Activated CD4-positive, alpha-beta memory T cell treated with anti-CD3 and anti-CD28 coated beads for 36 hours (primary cell): ENCODE measurements at places on chromosomes 16 and 17.

- no peak for DNase-seq
Observed at GRCh38 chr16:62583414-62583813, 547.2 kb upstream of the CDH8 start.

DNA sequence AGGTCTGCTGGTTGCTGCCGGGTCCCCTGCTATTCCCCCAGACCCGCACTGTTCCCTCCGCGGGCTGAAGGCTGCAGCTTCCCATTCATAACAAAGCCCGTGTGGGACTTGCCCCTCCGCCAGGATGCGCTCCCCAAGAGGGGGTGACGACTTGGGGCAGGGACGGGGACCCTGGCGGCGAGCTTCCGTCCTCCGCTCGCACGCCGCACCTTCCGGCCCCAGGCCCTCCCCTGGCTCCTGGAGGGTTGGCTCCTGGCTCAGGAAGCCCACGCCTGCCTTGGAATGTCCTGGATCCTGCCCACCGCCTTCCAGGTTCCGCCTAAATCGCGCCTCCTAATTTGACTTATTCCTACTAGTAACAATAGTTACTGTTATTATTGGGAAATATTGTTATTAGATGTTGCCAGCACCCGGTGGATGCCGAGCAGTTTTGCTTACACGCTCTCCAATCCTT, 1.1 kb upstream of the TFAP4 start:
- peak; percentile 65 for DNase-seq

DNA sequence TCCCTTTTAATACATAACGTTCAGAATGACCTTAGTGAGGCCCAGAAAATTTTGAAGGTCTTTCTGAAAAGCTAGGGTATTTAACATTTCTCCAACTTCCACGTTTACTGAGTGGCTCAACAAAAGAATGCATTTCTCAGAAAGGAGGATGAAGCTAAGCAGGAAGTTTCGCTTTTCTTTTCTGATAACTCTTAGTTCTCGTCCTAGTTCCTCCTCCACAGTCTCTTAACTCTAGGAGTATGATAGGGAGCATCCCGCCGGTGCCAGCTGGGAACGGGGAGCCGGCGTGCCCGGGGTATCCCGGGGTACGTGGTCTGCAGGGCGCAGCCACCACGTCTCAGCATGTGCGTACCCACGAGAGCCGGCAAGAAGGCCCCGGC, 363 bp downstream of the KARS1 start:
- DNase-seq = no peak

GRCh38 chr17:39706921-39707337, 7.1 kb downstream of the ERBB2 start:
- DNase-seq = peak; percentile 17

DNA sequence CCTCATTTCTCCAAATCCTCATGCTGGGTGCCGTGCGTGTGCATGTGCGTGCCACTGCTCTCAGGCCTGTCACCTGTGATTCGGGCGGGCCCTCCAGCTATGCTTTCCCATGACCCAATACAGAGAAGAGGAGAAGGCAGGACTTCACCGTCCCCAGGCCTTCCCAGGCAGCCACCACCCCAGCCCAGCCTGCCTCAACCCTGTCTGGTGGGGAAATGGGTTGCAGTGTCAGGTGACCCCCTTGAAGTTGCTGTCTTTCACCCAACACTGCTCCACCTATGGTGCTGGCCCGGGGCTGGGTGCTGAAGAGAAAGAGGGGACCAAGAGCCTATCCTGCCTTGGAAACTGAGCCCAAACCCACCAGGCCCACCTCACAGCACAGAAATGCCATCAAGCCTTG, 94.7 kb downstream of the GOSR1 start:
- DNase-seq = no peak

DNA sequence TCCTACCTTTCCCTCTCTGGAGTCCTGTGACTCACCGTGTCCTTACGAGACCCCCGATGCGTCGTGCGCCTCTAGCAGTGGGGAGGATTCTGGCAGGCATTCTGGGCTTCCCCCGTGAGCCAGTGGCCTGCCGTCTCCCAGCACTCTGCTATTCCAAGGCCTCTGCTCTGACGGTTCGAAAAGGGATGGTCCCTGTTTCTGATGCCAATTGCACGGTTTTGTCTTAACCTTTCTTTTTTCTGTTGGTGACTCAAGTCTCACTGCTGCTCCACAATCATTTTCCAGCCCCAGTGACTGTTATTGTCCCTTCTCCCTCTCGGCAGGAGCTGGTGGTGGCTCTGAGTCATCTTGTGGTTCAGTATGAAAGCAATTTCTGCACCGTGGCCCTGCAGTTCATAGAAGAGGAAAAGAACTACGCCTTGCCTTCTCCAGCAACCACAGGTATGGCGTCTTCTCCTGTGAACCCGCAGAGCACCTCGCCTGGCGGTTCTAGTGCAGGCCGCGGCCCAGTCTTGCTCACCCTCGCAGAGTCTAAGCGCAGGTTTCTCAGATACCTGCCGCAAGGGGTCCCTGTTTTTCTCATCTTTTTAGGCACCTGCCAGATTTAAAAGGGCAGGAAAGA, 100.1 kb upstream of the CHMP6 start:
- DNase-seq = peak; percentile 91

GRCh38 chr17:65537343-65537844, 24.1 kb downstream of the AXIN2 start:
- no peak for DNase-seq

GRCh38 chr17:33099906-33100305, 108.3 kb downstream of the SPACA3 start:
- DNase-seq = no peak

GRCh38 chr17:74244548-74244947, 29.5 kb upstream of the DNAI2 start:
- DNase-seq = no peak

- peak; percentile 57 for DNase-seq
Observed at GRCh38 chr17:19306160-19307111, 56.1 kb downstream of the B9D1 start.

GRCh38 chr16:86222965-86223551, 287.3 kb upstream of the FOXF1 start:
- DNase-seq = no peak

- DNase-seq = no peak
Observed at GRCh38 chr17:6712058-6712853, 913 bp downstream of the SLC13A5 start.

DNA sequence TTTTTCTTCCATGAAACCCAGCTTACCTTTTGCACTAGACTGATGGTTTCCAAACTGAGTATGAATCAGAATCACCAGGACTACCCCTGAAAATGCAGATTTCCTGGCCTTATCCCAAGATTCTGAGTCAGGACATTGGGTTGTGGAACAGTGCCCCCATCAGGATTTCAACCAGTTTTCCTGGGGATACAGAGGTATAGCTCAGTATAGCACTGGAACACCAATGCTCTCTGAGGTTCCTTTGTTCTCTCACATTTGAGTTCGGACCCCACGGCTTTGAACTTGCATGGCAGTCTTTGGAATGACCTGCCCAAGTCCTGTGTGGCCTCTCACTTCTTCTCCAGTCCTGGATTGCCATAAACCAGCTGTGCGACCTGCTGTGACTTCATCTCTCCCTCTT, 12.8 kb upstream of the CCL8 start:
- no peak for DNase-seq

GRCh38 chr16:15855704-15856003, 1.2 kb downstream of the MYH11 start:
- DNase-seq = no peak

GRCh38 chr16:4617880-4618279, 3.2 kb upstream of the UBALD1 start:
- DNase-seq = no peak
